ENCODE measurements at places on chromosomes 1 and 21.

DNA sequence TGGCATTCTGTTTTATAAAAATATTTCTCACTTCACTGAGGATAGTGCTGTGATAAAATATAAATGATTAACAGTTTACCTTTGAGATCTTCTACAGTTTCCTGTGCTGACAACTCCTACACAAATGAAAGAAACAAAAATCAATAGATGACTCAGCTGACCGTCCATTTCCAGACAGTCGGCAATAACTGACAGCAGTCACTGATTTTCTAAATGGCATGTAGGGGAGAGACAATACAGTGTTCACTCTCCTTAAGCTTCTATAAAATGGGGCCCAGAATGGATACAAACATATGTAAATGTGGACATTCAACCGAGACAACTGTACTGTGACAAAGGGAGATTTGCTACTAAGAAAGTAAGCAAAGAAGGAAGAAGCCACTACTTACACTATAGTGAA is 34.3 kb downstream of the PCNX2 start:
- no peak for DNase-seq

DNA sequence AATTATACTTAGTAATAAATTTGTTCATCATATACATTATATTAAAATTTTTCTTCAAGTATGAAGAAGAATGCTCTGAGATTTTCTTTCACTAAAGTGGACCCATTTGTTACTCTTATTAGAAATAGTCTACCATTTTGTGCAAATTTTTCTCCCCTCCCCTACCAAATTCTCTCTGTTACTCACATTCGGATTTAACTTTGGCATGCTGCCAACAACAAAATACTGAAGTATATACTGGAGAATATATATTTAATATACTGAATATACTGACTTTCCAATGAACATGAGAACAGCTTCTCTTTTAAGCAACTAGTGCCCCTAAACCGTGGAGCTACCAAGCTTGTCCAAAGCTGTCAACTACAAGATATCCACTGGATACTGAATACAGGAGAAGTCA is 57.2 kb downstream of the CENPF start:
- DNase-seq = no peak

DNA sequence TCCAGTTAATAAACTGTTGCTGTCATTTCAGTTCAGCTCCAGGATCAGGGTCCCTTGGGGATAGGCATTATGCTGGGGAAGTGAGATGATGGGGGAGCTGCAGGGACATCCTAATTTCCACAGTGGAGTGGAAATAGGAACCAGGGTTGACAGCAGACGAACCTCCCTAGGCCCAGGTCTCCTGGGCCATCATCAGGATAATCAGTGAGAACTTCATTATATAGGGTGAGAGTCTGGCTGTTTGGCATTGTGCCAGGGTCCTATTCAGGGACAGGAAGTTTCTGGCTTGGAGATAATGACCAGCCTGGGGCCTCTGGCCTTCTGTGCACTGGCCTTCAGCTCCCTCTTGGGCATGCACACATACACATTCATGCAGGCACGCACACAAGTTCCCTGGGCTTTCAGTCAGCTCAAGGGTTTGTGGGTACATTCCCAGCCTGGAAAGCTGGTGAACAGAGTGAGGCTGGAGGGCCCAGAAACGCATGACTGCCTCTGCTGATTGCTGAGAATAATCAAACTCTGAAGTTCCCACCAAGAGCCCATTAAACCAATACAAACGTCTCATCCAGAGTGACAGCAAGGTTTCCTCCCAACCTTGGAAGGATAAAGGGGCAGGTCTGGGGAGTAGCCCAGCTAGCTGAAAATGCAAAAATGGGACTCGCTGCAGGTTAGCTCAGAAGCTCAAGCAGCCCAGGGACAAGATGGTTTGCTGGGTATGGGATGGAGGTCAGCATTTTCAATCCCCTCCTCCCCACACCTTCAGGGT is 13.9 kb upstream of the LRIG2 start:
- no peak for DNase-seq

DNA sequence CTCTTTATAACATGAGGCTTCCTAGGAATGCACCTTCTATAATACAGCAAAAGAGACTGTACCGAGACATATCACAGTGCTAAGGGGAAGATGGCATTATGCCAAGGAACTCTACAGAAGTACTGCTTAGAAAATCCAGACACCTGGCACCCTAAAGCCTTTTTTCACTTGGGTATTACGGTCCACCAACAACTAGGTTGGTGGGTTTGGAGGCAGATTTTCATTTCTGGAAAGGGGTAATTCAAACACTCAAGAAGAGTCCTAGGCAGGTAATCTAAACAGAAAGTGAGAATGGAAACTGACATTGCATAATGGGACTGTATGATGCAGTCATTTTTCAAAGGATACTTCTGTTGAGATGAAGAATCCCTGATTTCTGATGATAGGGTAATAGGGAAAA is 19.6 kb downstream of the SCMH1 start:
- DNase-seq = no peak

- DNase-seq = no peak
Observed at GRCh38 chr1:1282998-1283397, 2.8 kb downstream of the SCNN1D start.

DNA sequence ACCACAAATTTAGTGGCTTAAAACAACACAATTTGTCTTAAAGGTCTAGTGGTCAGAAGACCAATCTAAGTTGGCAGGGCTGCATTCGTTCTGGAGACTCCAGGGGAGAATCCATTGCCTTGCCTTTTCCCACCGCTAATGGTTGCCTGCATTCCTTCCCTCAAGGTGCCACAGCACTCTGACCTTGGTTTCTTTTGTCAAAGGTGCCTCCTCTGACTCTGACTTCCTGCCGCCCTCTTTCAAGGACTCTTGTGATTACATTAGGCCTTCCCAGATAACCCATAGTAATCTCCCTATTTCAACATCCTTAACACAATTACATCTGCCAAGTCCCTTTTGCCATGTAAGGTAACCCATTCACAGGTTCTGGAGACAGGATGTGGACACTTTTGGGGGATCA is 145.3 kb downstream of the S1PR1 start:
- no peak for DNase-seq

GRCh38 chr1:220084460-220084859 is 5.1 kb downstream of the BPNT1 start:
- DNase-seq = no peak

DNA sequence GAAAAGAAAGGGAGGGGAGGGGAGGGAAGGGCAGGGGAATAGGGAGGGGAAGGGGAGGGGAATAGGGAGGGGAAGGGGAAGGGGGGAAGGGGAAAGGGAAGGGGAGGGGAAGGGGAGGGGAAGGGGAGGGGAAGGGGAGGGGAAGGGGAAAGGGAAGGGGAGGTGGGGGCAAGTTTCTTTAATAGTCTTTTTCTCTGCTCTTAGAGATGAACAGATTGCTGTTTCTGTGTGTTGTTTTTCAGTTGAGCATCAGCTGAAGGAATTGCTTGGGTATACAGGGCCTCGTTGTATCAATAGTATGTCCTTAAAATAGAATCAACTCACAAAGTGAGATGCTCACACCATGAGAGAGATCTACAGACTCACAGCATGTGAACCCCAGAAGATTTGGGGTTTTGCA is 44.8 kb upstream of the SOD1 start:
- DNase-seq = no peak

DNA sequence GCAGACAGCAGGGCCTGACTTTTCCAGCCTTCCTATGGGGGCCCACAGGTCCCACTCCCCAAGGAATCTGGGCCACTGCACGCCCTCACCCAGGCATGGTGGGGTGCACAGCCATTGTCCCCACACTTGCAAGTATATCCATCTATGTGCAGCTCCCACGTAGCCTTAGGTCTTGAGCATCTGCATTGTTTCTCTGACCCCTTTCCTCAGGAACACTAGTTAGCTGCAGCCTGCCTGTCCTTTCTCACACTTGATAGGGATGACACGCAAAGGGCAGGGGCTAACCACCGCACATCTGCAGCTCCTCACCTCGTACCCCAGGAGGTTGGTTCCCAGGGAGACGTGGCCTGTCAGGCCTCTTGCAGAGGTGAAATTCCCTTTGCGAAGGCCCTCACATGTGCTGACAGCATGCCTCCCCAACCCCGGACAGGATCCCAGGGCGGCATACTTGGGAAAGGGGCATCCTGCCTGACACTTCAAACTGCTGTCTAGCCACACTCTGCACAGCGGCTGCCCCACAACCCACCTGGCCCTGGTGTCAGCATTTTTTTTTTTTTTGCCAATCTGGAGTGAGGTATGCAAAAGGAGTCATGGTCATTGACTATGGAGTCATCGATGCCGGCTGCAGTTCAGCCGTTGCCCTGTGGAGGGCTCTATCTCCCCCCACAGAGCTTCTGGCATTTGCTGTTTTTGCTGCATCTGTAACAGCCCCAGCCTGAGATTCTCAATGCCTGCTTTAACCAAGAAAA is 5.0 kb downstream of the JMJD4 start:
- DNase-seq = peak; percentile 86

GRCh38 chr1:172935062-172935592 is 115.6 kb downstream of the TNFSF18 start:
- no peak for DNase-seq

GRCh38 chr1:81802457-81802706 is 1.6 kb downstream of the ADGRL2 start:
- no peak for DNase-seq

DNA sequence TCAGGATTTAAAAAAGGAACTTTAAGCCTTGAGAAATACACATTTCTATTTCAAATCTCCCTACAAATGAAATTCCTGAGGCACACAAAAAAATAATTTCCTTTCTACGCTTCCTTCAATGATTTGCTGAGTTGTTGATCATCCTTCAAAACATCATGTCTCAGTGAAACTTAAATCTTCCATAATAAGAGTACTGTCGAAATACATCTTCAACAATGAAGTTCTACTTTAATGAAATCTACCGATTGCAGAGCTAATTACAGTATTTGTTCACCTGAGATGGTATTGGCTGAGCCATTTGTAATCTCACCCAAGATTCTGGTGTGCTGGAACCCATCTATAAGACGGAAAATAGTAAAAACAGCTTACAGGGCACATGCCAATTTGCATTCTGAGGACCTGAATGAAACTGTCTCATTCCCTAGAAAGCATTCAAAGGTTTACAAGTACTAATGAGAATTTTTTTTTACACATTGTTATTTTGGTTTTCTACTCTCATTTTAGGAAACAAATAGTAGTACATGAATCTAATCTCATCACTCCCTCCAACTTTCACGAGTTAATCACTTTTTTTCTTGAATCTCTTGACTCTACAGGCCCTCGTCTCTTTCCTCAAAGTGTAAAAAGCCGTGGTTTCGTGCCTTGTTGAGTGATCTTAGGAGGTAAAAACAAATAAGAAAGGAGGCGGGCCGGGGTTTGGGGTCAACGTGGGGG is 1.1 kb downstream of the CHML start:
- DNase-seq = no peak

DNA sequence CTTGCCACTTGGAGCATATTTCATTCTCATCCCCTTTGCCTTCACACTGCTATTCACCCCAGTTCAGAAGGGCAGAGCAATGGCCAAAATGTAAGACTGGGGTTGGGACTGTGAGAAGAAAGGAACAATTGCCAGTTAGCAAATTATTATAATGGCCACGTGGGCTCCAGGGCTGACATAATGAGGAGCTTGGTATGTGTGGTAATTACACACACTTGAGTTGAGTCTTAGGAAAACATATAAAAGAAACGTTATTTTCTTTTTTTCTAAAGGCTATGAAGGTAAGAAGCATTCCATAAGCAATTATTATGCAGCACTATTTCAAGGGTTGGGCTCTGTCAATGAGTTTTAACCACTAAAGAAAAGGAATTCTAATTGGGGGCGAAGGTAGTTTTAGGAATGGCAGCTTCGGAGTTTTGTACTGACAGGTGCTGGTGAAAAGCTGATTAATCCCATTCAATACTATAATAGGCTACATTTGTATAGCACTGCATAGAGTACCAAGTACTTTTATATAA is 32.5 kb upstream of the BCL10 start:
- no peak for DNase-seq

DNA sequence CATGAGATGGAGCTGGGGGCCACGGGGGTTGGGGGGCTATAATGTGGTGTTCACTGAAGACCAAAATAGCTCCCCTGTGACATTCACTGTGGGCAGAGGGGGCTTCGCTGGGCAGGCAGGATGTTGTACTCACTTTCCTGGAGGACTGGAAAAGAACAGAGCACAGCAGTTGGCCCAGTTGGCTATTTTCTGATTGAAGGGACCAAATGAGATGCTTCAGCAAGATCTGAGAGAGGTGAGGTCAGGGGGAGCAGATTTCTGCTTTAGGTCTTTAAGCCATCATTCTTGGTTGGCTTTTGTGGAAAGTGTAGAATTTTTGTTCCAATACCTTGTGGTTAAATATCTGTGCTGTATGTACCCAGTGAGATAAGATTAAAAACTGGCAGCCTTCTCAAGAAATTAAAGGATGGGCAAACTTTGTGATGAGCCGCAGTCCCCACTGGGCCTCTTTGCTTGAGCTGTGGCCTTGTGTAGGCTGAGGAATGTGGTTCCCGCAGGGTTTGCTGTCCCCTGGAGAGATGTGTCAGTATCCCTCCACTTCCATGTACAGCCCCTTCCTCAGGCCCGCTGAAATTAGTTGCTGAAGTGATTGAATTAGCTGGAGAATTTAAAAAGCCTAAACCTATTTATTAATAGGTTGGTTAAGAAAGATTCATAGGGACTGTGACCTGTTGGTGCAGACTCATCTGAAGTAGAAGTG is 80.7 kb downstream of the ATP5PO start:
- DNase-seq = no peak

GRCh38 chr1:100476735-100477290 is 61.1 kb upstream of the GPR88 start:
- no peak for DNase-seq

DNA sequence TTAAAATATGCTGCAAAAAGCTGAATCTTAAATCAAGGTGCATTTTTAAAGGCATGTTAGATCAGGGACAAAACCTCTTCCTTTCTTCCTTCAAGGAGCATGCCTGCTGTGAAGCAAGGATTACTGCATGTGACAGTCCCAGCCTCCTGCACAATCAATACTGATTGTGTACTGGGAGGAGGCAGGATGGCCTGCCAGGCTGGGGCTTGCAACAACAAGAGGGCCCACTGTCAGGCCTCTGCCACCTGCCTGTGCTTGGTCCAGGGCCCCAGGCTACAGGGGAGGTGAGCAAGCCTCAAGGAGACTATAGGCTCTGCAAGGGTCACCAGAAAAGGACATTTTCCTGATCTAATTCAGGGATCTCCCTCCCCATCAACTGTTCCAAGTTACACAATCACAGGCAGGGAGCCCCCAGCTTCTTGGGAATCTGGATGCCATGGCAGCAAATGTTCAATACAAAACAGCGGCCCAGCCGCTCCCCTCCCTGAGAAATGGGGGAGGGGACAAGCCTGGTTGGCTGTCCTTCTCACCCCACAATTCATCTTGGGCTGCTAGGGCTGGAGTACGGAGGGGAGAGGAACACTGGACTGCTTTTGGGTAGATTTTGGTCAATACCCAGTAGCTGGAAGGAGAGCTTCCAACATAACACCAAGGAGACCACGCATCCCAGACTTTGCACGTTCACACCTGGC is 76.7 kb downstream of the SSBP3 start:
- DNase-seq = no peak

- DNase-seq = no peak
Observed at GRCh38 chr1:245589906-245590305, 435.1 kb downstream of the KIF26B start.

- DNase-seq = peak; percentile 26
Observed at GRCh38 chr1:150619576-150620509, 9.6 kb downstream of the ENSA start.
